Aortic smooth muscle cell (primary cell): ENCODE measurements at places on chromosomes 1 and 21. TPM values are rescaled to one million over a fixed set of nuclear protein-coding genes. Genes with fewer than 3 reads are reported as not detected.

Gene CASZ1
- 0.19 and 1.2 TPM in 2 replicates for total RNA-seq

Gene NDUFS5
- total RNA-seq: 751 and 785 TPM in 2 replicates

Gene MX1
- total RNA-seq: 2.9 and 5.7 TPM in 2 replicates

Gene ZNF326
- 5.9 and 7.5 TPM in 2 replicates for total RNA-seq

Gene LHX4
- under 0.01 TPM in 2 replicates for total RNA-seq

Gene MANEAL
- total RNA-seq: 0.99 and 2.2 TPM in 2 replicates

Gene DFFA
- 42.8 and 43.1 TPM in 2 replicates for total RNA-seq

Gene FAM110D
- under 0.01 and 0.06 TPM in 2 replicates for total RNA-seq

Gene AHCYL1
- total RNA-seq: 38.9 and 46.9 TPM in 2 replicates

Gene SYNC
- 68.0 and 75.8 TPM in 2 replicates for total RNA-seq

Gene C1QTNF12
- total RNA-seq: 0.40 and 0.75 TPM in 2 replicates

Gene OR2T29
- 0.06 TPM in 1 of 2 replicates, not detected in the other for total RNA-seq

Gene OR2T35
- total RNA-seq: not detected in 2 replicates

Gene SPATA17
- total RNA-seq: 0.93 and 1.5 TPM in 2 replicates

Gene PLA2G2F
- total RNA-seq: not detected in 2 replicates

Gene ENSA
- 105 and 112 TPM in 2 replicates for total RNA-seq

Gene ZNF648
- not detected in 2 replicates for total RNA-seq

Gene BACE2
- 105 and 135 TPM in 2 replicates for total RNA-seq

Gene OR2L13
- total RNA-seq: not detected in 2 replicates

Gene CLCNKB
- total RNA-seq: under 0.01 TPM in 1 of 2 replicates, not detected in the other

Gene RC3H1
- 18.0 and 18.6 TPM in 2 replicates for total RNA-seq

Gene TMEM167B
- 36.2 and 37.2 TPM in 2 replicates for total RNA-seq

Gene LEMD1
- not detected in 2 replicates for total RNA-seq

Gene ELF3
- total RNA-seq: under 0.01 and 0.12 TPM in 2 replicates

Gene ATP5IF1
- total RNA-seq: 238 and 279 TPM in 2 replicates

Gene IL22RA1
- 0.13 and 0.25 TPM in 2 replicates for total RNA-seq

Gene DNAJC6
- 1.3 and 2.5 TPM in 2 replicates for total RNA-seq

Gene MROH9
- 0.06 and 0.13 TPM in 2 replicates for total RNA-seq

Gene PGBD5
- total RNA-seq: under 0.01 and 0.06 TPM in 2 replicates

Gene PCP4L1
- total RNA-seq: not detected in 2 replicates

Gene SPATA45
- total RNA-seq: 0.44 and 0.53 TPM in 2 replicates

Gene MIER1
- 25.1 and 31.4 TPM in 2 replicates for total RNA-seq

Gene HLX
- total RNA-seq: 4.0 and 4.2 TPM in 2 replicates

Gene CYP4Z1
- 0.13 TPM in 1 of 2 replicates, not detected in the other for total RNA-seq

Gene U2AF1
- total RNA-seq: 15.2 and 21.5 TPM in 2 replicates

Gene SGIP1
- total RNA-seq: 31.7 and 61.1 TPM in 2 replicates

Gene RGS5
- 12.7 and 76.0 TPM in 2 replicates for total RNA-seq

Gene IQCC
- 2.1 and 2.5 TPM in 2 replicates for total RNA-seq

Gene CD1B
- total RNA-seq: not detected in 2 replicates

Gene CLDN17
- total RNA-seq: not detected in 2 replicates

Gene BARHL2
- total RNA-seq: not detected in 2 replicates

Gene TMEM52
- not detected in 2 replicates for total RNA-seq

Gene HUNK
- under 0.01 TPM in 2 replicates for total RNA-seq

Gene WASF2
- 20.3 and 33.6 TPM in 2 replicates for total RNA-seq

Gene RNF186
- not detected in 2 replicates for total RNA-seq

Gene TAS1R3
- total RNA-seq: 0.06 and 0.26 TPM in 2 replicates

Gene CAMK1G
- 0.13 and 0.31 TPM in 2 replicates for total RNA-seq

Gene SRGAP2B
- 32.0 and 41.5 TPM in 2 replicates for total RNA-seq

Gene RHD
- total RNA-seq: not detected in 2 replicates

Gene REG4
- total RNA-seq: not detected in 2 replicates

Gene S100A4
- total RNA-seq: 462 and 473 TPM in 2 replicates

Gene RGS13
- not detected in 2 replicates for total RNA-seq

Gene HAPLN2
- total RNA-seq: not detected in 2 replicates

Gene MIXL1
- not detected in 2 replicates for total RNA-seq

Gene FCGR3B
- 0.26 TPM in 1 of 2 replicates, not detected in the other for total RNA-seq

Gene AMY1B
- not detected in 2 replicates for total RNA-seq

Gene LRRC38
- total RNA-seq: 0.50 TPM in 1 of 2 replicates, not detected in the other

Gene RXFP4
- 0.12 TPM in 1 of 2 replicates, not detected in the other for total RNA-seq
